ENCODE measurements at places on chromosomes 1 and 21.
A peak's percentile ranks its signal among the peaks of the same experiment; 100 is the strongest.

DNA sequence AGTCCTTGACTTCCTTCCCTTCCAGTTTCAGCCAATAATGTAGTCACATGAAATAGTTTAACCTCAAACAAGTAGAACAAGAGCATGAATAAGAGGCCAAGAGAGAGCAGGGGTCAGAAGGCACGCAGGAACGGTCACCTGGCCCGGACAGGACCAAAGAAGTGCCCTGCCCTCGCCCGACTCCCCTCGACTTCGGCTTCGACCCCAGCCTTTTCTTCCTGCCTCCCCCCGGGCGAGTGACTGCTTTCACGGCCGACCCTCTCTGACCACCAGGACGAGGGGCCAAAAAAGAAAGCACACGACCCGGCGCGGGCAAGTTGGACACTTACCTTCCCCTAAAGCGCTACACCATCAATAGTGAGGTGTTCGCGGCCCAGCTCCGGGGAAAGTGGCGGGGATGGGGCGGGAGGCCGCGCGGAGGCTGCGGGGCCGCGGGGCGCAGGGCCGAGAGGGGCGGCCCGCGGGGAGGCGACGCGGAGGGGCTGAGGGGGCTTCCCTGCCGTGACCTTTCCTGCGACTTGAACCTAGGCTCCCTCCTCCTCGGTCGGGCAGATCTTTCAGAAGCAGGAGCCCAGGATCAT lies 519 bp downstream of the RERE start:
- H3K36me3 ChIP-seq: peaks cover 2% of the 10 kb centered on the region
- peaks cover 34% of the 10 kb centered on the region for H3K27me3 ChIP-seq
- peaks cover 40% of the 10 kb centered on the region for H3K4me1 ChIP-seq
- peak overlapping the region; percentile 85 for H3K4me3 ChIP-seq
- peak overlapping the region; percentile 86 for H3K27ac ChIP-seq

DNA sequence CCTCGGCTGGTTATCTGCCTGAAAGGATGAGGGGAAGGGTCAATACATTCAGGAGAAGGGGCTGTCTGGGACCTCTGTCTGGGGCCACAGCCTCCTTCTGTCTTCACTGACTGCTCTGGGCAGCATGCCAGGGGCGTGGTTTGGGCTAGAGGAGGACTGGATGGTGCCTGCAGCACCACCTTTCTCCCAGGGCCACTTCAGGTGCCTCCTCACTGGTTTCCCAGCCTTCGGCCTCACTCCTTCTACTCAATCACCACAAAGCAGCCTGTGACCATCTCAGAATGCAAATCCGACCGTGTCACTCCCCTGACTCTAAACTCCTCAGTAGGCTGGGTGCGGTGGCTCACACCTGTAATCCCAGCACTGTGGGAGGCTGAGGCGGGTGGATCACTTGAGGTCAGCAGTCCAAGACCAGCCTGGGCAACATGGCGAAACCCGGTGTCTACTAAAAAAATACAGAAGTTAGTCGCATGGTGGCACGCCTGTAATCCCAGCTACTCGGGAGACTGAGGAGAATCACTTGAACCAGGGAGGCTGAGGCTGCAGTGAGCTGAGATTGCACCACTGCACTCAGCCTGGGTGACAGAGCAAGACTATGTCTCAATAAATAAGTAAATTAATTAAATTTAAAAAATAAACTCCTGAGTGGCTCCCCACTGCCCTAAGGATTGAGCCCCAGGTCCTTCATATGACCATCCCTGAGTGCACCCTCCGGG lies 50.1 kb upstream of the ECE1 start:
- H3K36me3 ChIP-seq: peaks cover 19% of the 10 kb centered on the region
- DNase-seq: no peak
- H3K4me3 ChIP-seq: no peak overlapping the region
- H3K27ac ChIP-seq: no peak overlapping the region

- peak overlapping the region; percentile 69 for H3K27ac ChIP-seq
- peaks cover 96% of the 10 kb centered on the region for H3K4me1 ChIP-seq
- no peak overlapping the region for H3K4me3 ChIP-seq
- peak; percentile 68 for DNase-seq
- peaks cover 2% of the 10 kb centered on the region for H3K36me3 ChIP-seq
These were observed 23.1 kb upstream of the RAP1A start for GRCh38 chr1:111596499-111596898.

GRCh38 chr1:204797401-204797800 lies 73.3 kb upstream of the NFASC start:
- peaks cover 26% of the 10 kb centered on the region for H3K27me3 ChIP-seq
- no peaks in the 10 kb centered on the region for H3K36me3 ChIP-seq
- no peak for DNase-seq
- H3K27ac ChIP-seq: no peak overlapping the region
- no peak overlapping the region for H3K4me3 ChIP-seq

DNA sequence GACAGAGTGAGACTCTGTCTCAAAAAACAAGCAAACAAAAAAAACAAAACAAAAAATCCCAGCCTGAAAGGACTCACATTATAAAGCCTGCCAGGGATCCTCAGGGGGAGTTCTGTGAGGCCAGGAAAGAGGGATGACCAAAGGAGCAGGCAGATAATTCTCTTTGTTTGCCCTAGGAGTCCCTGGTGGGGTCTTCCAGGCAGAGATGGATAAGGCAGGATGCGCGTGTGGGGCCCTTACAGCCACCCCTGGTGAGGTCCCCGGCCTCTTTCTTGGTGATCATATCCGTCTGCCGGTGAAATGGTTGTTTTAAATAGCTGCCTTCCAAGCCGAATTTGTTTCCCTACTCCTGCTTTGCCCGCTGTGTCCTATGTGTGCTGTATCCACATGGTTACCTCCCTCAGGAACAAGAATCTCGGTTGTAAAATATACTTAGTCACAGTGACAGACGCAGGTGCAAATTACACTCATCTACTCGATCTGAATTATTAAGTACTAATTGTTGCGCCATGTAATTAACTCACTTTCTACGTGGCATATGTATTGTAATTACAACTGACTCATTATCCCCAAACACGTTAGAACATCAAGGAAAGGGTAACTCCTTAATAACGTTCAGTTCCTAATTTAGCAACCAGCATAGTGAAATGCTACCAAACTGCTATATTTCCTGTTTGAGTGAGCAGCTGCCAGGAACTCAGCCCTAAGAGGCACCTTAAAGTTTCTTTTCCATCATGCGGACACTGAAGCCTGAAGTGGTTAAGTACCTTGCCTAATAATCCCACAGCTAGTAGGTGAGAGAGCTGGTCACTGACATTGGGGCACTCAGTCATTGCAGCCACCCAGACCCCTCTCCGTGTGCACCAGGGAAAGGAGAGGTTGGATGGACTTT lies 106.4 kb downstream of the ZSCAN20 start:
- no peak overlapping the region for H3K4me3 ChIP-seq
- peaks cover 6% of the 10 kb centered on the region for H3K27me3 ChIP-seq
- no peak for DNase-seq

GRCh38 chr21:40385883-40386282 lies 461.1 kb downstream of the DSCAM start:
- no peaks in the 10 kb centered on the region for H3K4me1 ChIP-seq
- no peak for DNase-seq
- no peak overlapping the region for H3K4me3 ChIP-seq
- H3K27ac ChIP-seq: no peak overlapping the region
- no peaks in the 10 kb centered on the region for H3K27me3 ChIP-seq

- H3K27ac ChIP-seq: no peak overlapping the region
- H3K36me3 ChIP-seq: peaks cover 14% of the 10 kb centered on the region
- H3K4me3 ChIP-seq: no peak overlapping the region
These were observed 133.6 kb downstream of the TGFBR3 start for GRCh38 chr1:91752324-91752723.

- H3K36me3 ChIP-seq: peaks cover 16% of the 10 kb centered on the region
- peaks cover 72% of the 10 kb centered on the region for H3K4me1 ChIP-seq
- no peaks in the 10 kb centered on the region for H3K27me3 ChIP-seq
- DNase-seq: peak; percentile 47
These were observed 34.3 kb upstream of the CACYBP start for GRCh38 chr1:174965362-174966007.

DNA sequence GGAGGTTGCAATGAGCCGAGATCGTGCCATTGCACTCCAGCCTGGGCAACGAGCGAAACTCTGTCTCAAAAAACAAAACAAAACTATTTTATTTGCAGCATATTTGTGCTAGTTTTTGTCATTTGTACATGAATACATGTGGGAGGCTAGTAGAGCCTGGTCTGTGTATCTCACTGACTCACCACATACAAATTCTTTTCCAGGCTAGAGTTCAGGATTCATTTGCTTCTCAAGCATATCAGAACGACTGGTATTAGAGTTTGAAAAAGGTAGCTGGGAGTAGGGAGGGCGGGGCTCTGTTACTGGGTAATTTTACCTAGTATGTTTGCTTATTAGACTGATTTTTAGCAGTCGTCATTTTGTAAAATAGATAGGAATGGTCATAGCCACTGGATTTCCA lies 4.5 kb upstream of the TOR3A start:
- no peak for DNase-seq
- peaks cover 17% of the 10 kb centered on the region for H3K4me1 ChIP-seq
- no peak overlapping the region for H3K4me3 ChIP-seq
- no peak overlapping the region for H3K27ac ChIP-seq

GRCh38 chr1:201816309-201816854 lies 12.6 kb upstream of the IPO9 start:
- no peaks in the 10 kb centered on the region for H3K36me3 ChIP-seq
- H3K4me1 ChIP-seq: no peaks in the 10 kb centered on the region
- no peak for DNase-seq
- H3K27me3 ChIP-seq: no peaks in the 10 kb centered on the region
- H3K27ac ChIP-seq: no peak overlapping the region

DNA sequence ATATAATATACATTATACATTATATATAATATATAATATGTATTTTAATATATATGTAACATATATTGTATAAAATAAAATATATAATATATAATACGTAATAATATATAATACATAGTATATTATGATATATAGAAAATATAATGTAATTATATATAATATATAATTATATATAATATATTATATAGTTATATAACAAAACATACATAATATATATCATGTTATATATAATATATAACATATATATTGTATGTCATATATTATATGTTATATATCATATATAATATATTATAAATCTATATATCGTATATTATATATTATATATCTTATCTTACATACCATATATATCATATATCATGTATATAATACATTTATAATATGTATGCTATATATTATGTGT lies 248.2 kb upstream of the TPTE start:
- no peak overlapping the region for H3K4me3 ChIP-seq
- no peak overlapping the region for H3K27ac ChIP-seq
- H3K36me3 ChIP-seq: no peaks in the 10 kb centered on the region
- H3K27me3 ChIP-seq: no peaks in the 10 kb centered on the region

- no peak for DNase-seq
- no peak overlapping the region for H3K4me3 ChIP-seq
- H3K36me3 ChIP-seq: peaks cover 23% of the 10 kb centered on the region
- H3K27ac ChIP-seq: no peak overlapping the region
- no peaks in the 10 kb centered on the region for H3K27me3 ChIP-seq
These were observed 47.6 kb downstream of the PEX14 start for GRCh38 chr1:10522322-10522860.

GRCh38 chr1:84382127-84382526 lies 16.2 kb upstream of the DNASE2B start:
- H3K27ac ChIP-seq: no peak overlapping the region
- H3K36me3 ChIP-seq: no peaks in the 10 kb centered on the region
- H3K4me3 ChIP-seq: no peak overlapping the region
- no peak for DNase-seq

DNA sequence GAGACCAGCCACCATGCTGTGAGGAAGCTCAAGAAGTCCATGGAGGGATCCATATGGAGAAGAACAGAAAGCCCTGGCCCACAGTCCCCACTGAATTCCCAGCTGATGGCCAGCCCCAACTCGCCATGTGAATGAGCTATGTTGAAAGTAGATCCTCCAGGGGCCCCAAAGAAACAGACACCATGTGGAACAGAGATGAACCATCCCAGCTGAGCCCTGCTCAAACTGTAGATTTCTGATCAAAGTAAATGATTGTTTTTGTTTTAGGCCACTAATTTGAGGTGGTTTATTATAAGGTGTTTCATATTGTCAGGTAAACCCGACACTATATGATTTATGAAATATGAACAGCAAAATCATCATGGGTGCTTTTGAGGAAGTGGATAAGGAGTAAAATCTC lies 32.8 kb downstream of the SYT2 start:
- DNase-seq: peak; percentile 14
- H3K4me1 ChIP-seq: no peaks in the 10 kb centered on the region
- no peak overlapping the region for H3K4me3 ChIP-seq
- peaks cover 38% of the 10 kb centered on the region for H3K27me3 ChIP-seq

DNA sequence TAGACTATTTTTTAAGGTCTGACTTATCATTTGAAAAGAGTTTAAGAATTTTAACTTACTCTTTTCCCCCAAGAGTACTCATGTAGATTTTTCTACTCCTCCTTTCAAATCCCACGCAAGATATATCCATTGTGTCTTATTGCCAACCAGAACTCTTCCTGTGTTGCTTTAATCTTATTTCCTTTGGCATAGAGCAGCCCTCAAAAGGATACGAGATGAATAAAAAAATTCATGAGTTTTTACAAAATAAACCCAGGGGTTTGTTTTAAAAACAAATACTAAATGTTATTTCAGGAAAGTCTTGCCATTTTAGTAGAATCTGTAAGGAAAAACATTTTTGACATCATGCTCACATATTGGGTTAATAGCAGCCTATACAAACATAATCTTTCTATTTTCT lies 543.2 kb upstream of the CXADR start:
- no peaks in the 10 kb centered on the region for H3K4me1 ChIP-seq
- no peak for DNase-seq
- H3K27me3 ChIP-seq: no peaks in the 10 kb centered on the region
- H3K36me3 ChIP-seq: no peaks in the 10 kb centered on the region

DNA sequence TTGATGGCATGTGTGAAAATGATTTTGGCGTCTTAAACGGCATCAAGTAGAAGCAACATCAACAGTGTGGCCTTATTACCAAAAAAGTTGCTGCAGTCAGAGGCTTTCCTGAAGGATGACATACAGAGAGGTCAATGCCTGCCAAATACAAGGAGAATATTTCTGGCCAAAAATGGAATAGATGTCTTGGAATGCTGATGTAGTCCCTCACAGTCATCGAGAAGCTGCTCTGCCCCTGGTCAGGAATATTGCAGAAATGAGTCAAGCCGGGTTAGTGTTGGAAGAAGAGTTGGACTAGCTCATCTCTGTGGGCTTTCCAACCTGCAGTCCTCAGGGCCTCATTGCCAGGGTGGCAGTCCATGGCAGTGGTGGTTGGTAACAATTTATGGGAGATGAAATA lies 42.1 kb downstream of the NOS1AP start:
- H3K4me3 ChIP-seq: no peak overlapping the region
- H3K36me3 ChIP-seq: no peaks in the 10 kb centered on the region
- no peak for DNase-seq
- no peak overlapping the region for H3K27ac ChIP-seq

GRCh38 chr1:238777551-238777950 lies 608.8 kb upstream of the CHRM3 start:
- H3K4me1 ChIP-seq: no peaks in the 10 kb centered on the region
- no peak overlapping the region for H3K4me3 ChIP-seq
- no peaks in the 10 kb centered on the region for H3K27me3 ChIP-seq

- no peak overlapping the region for H3K27ac ChIP-seq
- no peaks in the 10 kb centered on the region for H3K4me1 ChIP-seq
- peaks cover 52% of the 10 kb centered on the region for H3K27me3 ChIP-seq
- H3K36me3 ChIP-seq: no peaks in the 10 kb centered on the region
- DNase-seq: no peak
These were observed 10.4 kb downstream of the ARHGEF11 start for GRCh38 chr1:157035121-157035520.

- H3K27ac ChIP-seq: peak overlapping the region; percentile 94
- H3K27me3 ChIP-seq: peaks cover 3% of the 10 kb centered on the region
- peaks cover 54% of the 10 kb centered on the region for H3K36me3 ChIP-seq
- H3K4me1 ChIP-seq: peaks cover 61% of the 10 kb centered on the region
- DNase-seq: peak; percentile 80
These were observed 71.5 kb upstream of the DISP3 start for GRCh38 chr1:11407301-11407994.
